ENCODE measurements at places on chromosomes 5 and 9.

DNA sequence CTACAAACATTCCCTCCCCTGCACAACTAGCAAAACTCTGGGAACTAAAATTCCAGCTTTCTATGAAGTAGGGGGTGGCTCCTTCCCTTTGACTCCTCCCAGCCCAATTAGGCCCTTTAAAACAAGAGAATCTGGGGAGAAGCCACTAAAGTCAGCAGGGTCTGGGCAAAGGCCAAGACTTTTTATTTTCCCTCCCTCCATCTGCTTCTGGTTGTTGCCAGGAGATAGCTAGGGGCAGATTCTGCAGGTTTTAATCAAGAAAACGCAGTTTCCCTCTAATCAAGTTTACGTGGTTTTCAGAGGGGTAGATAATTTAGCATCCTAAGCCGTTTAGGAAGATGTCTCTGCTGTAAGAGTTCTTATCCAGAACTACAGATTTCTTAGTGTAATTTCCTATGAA lies 114.5 kb upstream of the CDH6 start:
- DNase-seq: no peak

GRCh38 chr9:79551994-79552393 lies 19.8 kb upstream of the TLE4 start:
- no peak for DNase-seq

DNA sequence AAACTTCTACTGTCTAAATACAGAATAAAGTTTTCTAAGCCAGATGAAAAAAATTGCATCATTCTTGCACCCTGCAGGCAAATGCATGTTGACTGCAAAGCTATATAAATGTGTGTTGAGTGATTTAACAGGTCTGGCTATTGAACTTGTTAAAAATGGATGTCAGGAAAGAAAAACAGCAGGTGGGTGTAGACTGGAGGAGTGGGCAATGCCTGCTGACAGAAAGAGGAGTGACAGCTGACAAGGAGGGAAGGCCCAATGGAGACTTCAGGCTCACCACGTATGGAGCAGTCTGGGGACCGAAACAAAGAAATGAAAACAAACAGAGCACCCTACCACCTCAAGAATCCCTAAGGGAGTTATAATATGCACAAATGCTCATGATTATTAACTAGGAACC lies 127.8 kb downstream of the GRIA1 start:
- DNase-seq: no peak

GRCh38 chr9:121156263-121156731 lies 45.4 kb downstream of the RAB14 start:
- DNase-seq: peak; percentile 30

- no peak for DNase-seq
Observed at GRCh38 chr5:36523926-36524325, 82.5 kb upstream of the SLC1A3 start.

DNA sequence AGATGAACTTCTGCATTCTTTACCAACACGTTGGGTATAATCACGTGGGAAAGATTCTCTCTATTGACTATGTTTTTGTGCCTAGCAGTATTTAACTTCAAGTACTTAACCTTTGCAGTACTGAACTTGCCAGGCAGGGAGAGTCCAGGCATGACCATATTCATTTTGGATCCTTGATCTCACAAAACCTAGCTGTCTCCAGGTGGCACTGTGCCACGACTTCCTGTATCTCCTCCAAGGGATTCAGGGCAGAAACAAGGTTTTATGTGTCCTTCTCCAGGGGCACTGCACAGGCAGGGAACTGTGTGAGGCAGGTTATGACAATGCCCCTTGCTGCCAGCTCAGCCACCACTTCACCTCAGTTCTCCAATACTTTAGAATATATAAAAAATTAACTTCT lies 11.7 kb upstream of the IFNA5 start:
- DNase-seq: no peak

DNA sequence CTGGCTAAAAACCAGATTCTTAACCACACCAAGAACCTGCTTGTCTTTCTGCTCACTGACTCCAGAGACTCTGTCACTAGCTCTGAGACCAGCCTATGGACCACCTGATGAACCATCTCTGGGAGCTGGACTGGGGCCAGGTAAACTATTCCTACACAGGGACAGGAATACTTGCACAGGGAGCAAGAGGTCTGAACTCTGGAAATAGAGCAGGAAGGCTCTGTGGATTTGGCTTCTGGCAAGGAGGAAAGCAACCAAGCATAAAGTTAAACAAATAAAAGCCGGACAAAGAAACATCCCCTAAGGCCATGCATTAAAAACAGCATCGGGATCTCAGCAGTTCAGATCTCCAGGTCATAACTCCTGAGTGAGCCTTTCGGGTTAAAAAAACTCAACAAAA lies 5.6 kb upstream of the SPARC start:
- no peak for DNase-seq

Data from GM19239 (cell line).